CD4-positive, alpha-beta T cell treated with Interleukin-6 at 100 ng/mL for 8 hours (primary cell): ENCODE measurements at places on chromosomes 12 and 14.

- DNase-seq: no peak
Measured at GRCh38 chr12:52199294-52199919, 7.6 kb upstream of the KRT80 start.

GRCh38 chr12:77553976-77554619 is 276.6 kb upstream of the NAV3 start:
- DNase-seq: no peak

DNA sequence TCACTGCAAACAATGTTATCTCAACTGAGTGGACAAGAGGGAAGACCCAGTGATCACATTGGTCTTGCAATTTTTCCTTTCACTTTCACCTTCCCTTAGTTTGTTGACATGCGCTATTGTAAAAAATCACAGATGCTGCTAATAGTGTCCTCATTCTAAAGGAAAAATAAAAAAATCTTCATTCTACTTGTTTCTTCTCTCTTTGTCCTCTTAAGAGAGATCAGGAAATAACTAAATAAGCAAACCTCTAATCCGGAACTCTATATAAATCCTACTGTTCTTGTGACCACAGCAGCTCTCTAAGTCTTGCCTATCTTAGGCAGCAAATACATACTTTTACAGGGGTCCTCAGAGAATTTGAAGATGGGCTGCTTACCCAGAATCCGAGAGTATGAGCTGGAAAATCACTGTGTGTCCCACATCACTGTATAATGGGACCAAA is 257.7 kb downstream of the NAV3 start:
- DNase-seq: no peak

DNA sequence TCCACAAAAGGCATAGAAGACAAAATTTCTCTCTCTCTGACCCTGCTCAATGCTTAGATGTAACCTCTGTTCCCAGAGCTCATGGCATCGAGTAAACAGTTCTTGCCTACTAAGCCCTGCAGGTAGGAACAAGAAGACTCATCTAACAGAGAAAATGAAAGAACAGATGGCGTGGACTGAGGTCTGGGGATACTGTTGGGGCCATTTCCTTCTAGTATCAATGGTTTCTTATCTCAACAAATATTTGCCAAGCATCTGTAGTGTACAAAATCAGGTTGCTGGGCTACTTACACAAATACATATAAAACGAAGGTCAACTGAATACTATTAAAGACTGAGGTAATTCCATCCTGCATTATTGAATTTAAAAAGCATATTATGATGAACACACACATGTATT is 93.3 kb downstream of the RIMBP2 start:
- no peak for DNase-seq

- no peak for DNase-seq
Measured at GRCh38 chr12:128621304-128621703, 202.5 kb downstream of the SLC15A4 start.

DNA sequence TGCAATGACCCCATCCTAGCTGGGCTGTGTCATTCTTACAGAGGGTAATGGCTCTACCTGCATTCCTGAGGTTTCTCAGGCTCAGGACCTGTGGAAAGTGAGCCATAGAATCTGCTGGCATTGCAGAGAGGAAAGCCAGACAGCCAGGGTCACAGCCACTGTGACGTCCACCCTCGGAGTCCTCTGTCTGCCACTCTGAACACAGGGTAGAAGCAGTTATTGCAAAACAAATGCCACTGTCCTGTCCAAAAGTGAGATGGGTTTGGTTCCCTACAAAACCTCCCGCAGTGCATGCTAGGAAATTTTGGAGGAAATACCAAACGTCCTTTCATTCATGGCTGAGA is 37.8 kb downstream of the TNFAIP2 start:
- DNase-seq: no peak

GRCh38 chr12:48925304-48926011 is at the start of gene FKBP11:
FKBP11 (minus strand) TSS chr12:48925492; CDS start chr12:48925428, 64 bp downstream.
- DNase-seq: peak; percentile 71

DNA sequence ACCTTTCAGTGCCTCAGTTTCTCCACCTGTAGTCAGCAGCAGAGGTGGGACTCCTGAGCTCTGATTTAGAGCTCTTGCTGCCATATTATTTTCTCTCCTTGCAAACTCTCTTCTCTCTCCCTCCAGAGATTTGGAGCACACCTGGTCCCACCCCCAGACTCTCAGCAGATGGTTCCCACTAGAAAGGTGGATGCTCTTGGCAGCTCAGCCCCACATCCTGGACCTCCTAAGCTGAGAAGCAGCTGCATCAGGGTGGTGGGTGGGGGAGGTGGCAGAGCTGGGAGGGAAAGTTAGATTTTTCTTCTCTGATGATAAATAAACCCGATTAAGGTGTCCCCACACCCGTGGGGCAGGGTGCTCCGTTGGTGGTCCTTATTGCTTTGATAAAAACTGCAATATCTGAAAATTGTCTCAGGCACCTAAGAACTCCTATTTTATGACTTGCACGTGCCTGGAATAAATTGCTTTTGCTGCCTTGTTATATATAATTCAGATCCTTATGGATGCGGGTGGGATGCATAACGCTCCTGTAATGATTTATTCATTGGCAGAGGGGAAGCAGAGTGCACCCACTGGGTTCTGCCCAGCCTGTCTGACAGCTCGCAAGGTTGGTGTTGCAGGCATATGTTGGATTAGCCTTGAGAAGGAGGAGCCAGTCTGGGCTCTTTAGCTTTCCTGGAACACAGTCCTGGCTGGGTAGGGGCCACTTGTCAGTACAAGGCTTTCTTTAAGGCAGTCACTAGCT is 214.2 kb downstream of the SUDS3 start:
- DNase-seq: no peak

GRCh38 chr14:32584079-32584478 is 255.0 kb downstream of the AKAP6 start:
- DNase-seq: no peak

- DNase-seq: no peak
Measured at GRCh38 chr12:66008985-66009384, 121.6 kb downstream of the LLPH start.

- no peak for DNase-seq
Measured at GRCh38 chr12:41466802-41467201, 278.7 kb downstream of the PDZRN4 start.

GRCh38 chr14:105053996-105054395 is 11.2 kb downstream of the GPR132 start:
- DNase-seq: no peak

DNA sequence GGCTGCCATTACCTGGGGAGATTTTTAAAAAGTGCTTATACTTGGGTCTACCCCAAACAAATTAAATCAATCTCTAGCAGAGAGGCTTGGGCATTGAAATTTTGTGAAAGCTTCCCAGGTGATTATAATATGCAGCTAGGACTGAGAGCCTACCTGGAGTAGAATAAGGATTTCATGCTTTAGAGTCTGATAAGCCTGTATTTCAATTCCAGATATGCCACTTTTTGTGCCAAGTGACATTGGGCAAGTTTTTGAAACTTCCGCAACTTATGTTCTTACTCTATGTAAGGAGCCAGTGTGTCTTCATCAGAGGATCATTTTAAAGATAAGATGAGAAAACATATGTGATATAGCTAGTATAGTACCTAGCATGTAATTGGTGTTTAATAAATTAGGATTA is 159.8 kb upstream of the LRIG3 start:
- DNase-seq: no peak

- no peak for DNase-seq
Measured at GRCh38 chr14:78455896-78456435, 285.8 kb downstream of the NRXN3 start.

- DNase-seq: no peak
Measured at GRCh38 chr12:100986595-100987547, 192.3 kb downstream of the ANO4 start.
